ENCODE measurements at places on chromosomes 6 and 20.

DNA sequence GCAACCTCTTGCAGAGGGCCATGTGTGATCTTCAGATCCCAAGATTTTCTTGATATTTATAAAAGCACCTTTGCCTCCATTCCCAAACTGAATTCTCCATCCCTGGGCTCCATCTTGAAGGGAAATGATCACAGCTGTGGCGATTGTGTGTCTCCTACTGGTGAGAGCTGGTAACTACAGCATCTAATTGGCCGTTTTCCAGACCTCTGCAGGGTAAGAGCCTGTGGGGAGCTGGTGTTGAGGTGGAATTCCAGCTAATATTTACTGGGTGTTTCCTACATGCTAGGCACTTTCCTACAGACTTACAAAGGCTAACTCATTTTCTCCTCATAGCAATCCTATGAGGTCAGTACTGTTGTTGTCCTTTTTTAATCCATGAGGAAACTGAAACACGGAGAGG lies 59.2 kb upstream of the FNDC1 start:
- DNase-seq: peak; percentile 62

DNA sequence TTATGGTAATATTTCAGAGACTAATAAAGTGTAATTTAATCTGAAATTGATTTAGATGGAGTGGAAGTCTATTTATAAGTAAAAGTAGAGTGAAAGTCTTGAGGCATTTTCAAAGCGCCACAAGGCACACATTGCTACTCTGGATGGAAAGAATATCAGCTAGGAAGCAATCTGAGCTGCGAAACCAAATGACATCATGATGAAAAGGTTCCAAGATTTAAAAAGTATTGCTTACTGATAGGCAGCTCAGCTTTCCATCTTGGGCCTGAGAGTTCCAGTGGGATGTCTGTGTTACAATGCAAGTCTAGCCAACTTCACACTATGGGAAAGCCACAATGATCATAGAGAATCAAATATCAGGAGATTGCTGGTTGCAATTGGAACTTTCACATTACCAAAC lies 126.9 kb upstream of the VGLL2 start:
- DNase-seq: no peak

DNA sequence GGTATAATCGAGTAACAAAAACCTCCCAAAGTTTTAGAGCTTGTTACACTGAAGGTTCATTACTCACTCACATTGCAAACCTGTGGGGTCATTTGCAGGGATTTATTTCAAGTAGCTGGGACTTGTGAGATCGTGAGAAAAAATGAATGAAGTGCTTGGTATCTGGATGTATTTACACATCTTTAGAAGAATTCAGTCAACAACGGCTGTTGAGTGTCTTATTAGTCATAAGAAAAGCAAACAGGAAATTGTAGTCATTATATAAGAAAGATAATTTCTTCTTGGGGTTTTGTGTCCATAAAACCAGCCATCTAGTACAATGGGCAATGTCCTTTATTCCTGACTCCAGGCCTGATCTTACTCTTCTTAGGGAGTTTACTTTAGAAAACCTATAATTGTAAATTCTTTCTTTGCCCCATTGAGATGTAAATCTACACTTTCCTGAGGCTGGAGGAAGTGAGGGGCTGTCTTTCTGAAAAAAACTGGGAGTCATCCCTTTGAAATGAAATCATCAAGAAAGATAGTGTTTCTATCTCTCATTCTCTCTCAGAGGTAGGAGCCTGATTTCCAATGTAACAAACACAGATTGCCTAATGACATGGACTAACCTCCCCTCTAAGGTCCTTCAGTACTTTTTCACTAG lies 202.5 kb upstream of the ASCC3 start:
- DNase-seq: no peak

GRCh38 chr6:90086517-90086916 lies 192.2 kb downstream of the GJA10 start:
- no peak for DNase-seq

DNA sequence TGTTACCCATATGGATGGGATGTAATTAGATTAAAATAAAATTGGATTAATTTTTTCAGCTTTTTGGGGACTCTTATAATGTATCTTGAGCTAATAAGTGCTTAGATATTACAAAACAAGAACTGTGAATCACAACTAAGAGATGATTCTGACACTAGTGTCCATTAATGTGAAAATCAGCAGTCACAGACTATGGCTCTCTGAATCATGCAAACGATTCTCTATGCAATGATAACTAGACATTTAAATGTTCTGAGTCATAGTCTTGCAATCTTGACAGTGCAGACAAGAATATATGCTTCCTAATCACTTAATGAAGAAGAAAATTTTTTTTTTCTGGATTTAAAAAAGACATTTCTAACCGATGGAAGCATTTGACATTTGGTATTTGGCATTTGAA lies 82.2 kb upstream of the OPRM1 start:
- peak; percentile 82 for DNase-seq

GRCh38 chr6:27517928-27518787 lies 45.3 kb upstream of the ZNF184 start:
- no peak for DNase-seq

DNA sequence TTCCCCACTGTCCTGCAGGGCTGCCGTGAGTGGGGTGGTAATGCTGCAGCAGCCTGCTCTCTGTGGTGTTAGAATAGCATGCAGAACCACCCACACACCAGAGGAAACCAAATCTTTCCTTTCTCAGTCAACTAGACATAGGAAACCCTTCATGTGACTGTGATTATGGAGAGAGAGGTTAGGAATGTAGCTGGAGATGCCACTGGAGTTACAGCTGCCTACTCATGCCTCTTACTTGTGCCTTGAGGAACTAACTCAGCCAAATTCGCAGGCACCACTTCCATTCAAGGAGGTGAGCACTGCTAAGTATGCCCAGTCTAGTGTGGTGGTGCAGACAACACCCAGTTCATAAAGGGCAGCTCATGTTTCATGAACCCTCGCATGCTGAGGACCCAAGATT lies 27.4 kb downstream of the MUC22 start:
- no peak for DNase-seq

DNA sequence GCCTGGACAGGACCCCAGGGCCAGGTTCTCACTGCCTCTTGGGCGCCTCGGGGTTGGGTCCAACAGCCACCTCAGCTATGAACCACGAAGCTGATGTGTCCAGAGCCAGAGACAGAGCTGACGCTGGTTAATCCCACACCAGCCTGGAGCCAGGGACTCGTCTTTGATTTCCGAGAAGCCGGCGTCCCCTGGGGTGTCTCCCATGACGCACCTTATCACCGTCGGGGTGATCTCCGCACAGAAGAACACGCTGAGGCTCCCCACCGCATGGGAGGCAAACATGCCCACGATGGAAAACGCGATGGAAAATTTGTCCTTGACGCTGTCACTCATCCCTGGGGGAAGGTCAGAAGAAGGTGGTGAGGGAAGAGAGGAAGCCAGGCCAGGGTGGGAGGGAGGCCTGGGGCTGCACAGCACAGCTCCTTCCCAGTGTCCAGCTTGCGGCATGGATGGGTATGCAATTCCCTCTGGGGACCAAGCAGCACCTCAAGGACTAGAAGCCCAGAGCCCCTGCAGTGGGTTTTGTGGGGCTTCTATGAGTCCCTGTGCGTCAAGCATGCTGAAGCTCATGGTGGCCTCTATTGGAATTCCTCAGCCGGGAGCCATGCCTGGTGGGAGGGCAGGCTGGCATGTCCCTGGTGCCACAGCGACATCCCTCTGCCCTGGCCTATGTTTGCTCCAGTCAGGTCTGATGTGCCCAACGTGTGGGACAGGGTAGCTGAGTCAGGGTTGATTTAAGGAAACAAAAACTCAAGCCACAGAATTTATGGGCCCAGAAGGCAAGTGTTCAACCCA lies 25.1 kb downstream of the PSMG4 start:
- no peak for DNase-seq

- DNase-seq: no peak
Measured at GRCh38 chr6:129903082-129903481, 42.0 kb upstream of the TMEM244 start.

DNA sequence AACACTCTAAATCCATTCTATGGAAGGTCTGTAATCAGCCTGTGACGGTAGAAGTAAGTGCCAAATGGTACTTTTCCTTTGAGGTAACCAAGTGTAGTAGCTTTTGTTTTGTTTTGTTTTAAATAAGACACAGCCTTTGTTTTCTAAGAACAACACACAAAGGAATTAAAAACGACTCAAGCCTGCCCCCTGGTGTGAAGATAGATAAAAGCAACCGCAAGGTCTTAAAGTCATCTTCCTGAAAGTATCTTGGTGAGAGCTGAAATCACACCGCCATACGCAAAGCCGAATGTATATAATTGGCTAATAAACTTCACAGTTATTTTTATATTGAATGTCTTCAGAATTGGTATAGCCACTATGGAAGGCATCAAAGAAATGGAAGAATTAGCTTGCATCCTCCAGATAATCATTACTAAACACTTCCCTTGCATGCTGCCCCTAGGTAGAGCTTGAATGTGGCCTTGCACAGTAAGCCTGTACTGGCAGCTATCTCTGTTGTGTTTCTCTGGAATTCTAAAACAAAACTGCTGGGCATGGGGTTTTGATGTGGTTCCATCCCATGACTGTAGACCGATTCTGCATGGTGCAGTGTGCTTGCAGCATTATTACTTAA lies 95.6 kb downstream of the LAMP5 start:
- peak; percentile 82 for DNase-seq

DNA sequence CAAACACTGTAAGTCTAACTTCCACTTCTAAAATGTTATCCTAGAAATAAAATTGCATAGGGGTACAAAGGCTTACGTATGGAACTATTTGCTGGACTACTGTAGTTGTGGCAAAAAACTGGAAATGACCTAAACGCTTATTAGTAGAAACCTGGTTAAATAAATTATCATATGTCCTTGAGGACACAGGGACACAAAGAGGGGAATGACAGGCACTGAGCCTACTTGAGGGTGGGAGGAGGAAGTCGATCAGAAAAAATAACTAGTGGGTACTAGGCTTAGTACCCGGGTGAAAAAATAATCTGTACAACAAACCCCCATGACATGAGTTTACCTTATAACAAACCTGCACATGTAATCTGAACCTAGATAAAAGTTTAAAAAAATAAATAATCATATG lies 28.4 kb downstream of the BCAS1 start:
- no peak for DNase-seq

- peak; percentile 79 for DNase-seq
Measured at GRCh38 chr6:53581173-53581773, 36.4 kb upstream of the GCLC start.

- DNase-seq: no peak
Measured at GRCh38 chr6:148345578-148345977, 2.9 kb downstream of the SASH1 start.

- DNase-seq: peak; percentile 82
Measured at GRCh38 chr6:73471686-73472290, 10.3 kb downstream of the MTO1 start.

DNA sequence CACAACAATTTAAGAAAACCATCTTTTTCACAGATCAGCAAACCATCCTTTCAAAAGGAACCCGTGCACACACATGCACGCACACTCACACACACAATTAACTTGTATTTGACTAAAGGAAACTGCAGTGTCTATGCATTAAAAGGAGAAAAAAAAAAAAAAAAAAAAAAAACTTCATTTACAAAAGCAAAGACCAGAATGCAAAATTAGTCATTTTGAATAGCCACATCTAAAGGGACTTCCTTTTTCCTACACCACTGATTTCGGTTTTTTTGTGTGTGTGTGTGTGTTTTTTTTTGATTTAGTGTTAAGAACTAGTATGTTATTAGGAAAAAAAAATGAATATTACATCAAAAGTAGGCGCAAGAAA lies 6.3 kb downstream of the ZMYND8 start:
- peak; percentile 64 for DNase-seq

DNA sequence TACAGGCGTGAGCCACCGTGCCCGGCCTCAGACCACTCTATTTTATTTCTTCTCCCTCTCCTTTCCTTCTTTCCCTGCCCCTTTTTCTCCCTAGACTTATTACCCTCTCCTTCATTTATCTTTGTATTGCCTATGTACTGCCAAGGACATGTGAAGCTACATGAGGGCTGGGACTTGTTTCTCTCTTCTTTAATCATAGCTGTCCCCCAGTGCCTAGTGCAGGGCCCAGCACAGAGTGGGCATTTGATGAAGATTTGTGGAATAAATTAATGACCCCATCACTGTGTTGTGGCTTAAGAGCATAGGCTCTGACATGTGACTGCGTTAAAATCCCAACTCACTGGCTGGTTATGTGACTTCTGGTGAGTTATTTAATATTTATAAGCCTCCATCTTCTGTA lies 6.0 kb downstream of the DOK5 start:
- no peak for DNase-seq

GRCh38 chr6:160798625-160799024 lies 96.6 kb downstream of the PLG start:
- DNase-seq: no peak

DNA sequence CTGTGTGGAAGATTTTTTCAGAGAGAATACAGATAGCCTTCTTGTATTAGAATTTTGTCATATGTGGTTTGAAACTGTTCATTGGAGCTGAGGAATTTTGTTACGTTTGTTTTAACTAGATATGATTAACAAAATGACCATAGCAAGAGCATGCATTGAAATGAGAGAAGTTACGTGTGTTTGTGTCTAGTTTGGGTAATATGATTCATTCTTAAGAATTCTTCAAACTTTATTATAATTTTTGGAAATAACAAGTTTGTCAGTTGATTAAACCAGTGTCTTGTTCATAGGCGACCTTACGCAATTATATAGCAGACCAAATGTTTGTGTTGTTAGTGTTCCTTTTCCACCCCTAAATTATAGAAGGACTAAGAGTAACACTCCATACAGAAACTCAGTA lies 5.5 kb downstream of the GMNN start:
- DNase-seq: no peak

DNA sequence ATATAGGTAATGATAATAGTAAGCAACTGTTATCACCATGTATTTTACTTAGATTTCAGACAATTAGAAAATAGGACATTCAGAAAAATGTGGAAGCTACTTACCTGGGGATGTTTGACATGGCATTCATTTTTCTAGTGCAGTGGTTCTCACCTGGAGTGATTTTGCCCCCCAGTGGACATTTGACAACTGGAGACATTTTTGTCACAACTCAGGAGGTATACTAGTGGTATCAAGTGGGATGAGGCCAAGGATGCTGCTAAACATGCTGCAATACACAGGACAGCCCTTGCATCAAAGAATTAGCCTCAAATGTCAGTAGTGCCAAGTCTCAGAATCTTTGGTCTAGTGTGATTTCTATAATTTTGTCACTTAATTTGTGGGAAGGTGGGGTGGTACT lies 36.1 kb downstream of the NUS1 start:
- DNase-seq: no peak

All from inflammatory macrophage treated with lipopolysaccharide for 4 hours (primary cell).